ENCODE measurements at places on chromosomes 12 and 14.
A peak's percentile ranks its signal among the peaks of the same experiment; 100 is the strongest.

DNA sequence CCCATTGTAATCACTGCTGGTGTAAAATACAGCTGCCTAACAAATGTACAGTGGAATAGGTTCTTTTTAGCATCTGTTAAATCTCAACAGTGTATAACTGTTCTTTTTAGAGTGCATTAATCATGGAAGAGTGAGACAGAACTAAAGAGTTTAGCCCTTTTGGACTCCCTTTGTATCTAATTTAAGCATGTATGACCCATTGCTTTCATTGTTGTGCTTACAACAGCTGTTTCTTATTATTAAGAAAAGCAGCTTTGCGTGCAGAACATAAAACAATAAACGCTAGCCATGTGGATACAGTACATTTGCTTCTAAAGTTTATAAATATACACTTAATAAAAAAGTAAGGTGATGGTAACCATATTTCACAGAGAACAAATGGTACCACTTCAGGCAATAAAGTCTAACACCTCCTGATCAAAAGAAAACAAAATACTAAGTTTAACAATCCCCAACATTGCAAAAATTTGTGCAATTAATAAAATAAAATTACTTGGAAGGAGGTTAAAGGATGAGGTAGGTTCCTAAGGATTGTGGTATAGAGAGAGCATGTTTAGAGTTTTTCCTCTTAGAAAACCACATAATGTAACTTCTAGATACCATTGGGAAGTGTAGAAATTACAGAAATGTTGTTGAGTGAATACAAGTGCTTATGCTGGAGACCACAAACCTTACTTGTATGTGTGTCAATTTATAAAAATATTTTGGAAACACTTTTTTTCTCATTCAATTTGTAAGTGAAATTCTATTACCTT, 448.7 kb downstream of the SLC6A15 start:
- DNase-seq = no peak

DNA sequence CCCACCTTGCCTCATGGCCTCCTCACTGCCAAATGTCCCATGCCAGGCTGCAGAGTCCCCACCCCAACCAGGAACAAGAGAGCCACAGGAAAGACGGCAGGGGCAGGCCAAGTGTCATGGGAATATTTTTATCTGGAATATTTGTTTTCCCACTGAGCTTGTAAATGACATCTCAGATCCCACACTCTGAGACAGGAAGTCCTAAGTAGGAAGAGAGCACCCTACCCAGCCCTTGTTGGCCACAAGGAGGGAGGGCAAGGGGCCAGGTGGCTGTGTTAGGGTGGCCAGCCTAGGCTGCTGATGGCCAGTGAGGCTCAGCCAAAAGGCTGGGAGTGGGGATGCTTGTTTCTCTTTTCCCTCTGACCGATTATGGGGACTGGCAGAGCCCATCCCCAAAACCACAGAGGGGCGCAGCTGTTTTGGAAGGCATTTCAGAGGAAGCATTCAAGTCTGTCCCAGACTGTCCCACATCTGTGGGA, 7.7 kb upstream of the MEG3 start:
- DNase-seq = no peak

DNA sequence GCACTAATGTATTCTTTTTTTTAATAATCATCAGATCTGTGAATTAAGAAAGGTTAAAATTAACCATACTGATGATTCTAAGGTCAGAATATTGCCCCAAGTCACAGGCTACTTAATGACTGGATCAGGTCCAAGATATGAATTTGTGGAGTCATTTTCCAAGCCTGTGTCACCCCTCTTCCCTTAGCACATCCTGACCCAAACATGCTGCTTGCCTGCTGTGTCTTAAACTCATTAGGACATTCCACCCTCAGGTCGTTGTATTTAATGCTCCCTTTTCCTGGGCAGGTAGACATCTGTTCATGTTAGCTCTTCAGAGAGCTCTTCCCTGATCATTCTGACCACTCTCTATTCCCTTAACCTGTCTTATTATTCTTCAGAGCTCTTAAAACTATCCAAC, 463.5 kb upstream of the PDE3A start:
- DNase-seq = no peak

DNA sequence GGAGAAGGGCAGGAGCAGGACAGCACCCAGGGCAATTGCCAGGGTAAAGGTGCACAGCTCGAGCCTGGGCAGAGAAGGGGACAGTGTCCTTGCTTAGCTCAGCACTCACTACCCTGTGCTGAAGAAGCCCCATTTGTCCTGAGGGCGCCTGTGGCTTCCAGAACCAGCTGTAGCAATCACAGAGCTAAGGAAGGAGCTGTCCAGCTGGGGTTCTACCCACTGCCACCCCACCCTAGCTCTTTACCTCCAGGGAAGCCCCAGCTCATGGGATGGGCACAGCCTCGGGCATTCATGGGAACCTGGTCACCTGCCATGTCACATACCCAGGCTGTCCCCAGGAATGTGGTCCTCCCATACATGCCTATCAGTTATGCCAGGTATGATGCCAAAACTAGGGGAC, 5.8 kb downstream of the LMBR1L start:
- DNase-seq = no peak

DNA sequence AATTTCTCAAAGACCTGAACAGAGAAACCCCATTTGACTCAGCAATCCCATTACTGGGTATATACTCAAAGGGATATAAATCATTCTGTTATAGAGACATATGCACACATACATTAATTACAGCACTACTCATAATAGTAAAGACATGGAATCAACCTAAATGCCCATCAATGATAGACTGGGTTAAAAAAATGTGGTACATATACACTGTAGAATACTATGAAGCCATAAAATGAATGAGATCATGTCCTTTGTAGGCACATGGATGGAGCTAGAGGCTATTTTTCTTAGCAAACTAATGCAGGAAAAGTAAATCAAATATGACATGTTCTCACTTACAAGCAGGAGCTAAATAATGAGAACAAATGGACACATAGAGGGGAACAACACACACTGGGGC, 303.8 kb downstream of the BTG1 start:
- DNase-seq = no peak

DNA sequence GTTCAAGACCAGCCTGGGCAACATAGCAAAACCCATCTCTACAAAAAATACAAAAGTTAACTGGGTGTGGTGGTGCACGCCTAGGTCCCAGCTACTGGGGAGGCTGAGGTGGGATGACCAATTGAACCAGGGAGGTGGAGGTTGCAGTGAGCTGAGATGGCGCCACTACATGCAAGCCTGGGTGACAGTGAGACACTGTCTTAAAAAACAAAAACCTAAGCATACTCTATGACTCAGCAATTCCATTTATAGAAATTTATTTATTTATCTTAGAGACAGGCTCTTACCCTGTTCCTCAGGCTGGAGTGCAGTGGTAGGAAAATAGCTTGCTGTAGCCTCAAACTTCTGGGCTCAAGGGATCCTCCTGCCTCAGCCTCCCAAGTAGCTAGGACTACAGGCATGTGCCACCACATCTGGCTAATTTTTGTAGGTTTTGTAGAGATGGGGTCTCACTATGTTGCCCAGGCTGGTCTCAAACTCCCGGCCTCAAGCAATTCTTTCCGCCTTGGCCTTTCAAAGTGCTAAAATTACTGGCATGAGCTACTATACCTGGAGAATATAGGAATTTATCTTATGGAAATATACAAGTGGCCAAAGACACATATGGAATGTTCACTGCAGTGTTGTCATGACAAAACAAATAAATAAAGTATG, 43.3 kb downstream of the NCKAP5L start:
- no peak for DNase-seq

DNA sequence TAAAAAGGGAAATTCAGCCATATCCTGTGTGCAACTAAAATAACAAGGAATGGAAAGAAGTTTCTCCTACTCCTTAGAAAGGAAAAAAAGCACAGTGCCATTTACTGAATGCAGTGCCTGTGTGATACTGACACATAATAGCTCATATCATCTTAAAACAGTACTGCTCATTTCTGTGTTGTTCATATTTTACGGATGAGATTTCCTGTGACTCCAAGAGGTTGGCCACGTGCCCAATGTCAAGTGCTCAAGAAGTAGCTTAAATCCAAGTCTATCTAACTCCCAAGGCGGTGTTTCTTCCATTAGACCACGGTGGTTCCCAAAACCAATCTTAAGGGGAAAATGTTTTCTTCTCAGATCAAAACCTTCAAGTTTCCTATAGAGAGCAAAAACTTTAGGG, 20.0 kb downstream of the MAP3K9 start:
- no peak for DNase-seq

DNA sequence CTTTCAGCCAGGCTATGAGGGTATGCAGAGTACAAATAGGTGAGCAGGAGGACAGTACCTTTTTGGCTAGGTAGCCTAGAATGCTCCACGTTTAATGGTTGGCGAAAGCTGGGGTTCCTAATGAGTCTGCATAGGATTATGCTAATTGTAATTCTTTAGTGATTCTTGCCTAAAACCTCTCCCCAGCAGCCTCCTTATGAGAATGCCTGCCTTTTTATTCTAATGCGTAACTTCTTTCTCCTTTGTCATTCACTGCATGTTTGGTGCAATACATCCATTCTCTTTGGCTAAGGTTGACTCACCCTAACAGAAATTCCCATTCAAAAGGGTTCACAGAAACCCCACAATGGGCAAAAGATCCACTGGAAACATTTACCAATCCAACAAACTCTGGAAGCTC, 752.2 kb downstream of the FSCB start:
- no peak for DNase-seq

DNA sequence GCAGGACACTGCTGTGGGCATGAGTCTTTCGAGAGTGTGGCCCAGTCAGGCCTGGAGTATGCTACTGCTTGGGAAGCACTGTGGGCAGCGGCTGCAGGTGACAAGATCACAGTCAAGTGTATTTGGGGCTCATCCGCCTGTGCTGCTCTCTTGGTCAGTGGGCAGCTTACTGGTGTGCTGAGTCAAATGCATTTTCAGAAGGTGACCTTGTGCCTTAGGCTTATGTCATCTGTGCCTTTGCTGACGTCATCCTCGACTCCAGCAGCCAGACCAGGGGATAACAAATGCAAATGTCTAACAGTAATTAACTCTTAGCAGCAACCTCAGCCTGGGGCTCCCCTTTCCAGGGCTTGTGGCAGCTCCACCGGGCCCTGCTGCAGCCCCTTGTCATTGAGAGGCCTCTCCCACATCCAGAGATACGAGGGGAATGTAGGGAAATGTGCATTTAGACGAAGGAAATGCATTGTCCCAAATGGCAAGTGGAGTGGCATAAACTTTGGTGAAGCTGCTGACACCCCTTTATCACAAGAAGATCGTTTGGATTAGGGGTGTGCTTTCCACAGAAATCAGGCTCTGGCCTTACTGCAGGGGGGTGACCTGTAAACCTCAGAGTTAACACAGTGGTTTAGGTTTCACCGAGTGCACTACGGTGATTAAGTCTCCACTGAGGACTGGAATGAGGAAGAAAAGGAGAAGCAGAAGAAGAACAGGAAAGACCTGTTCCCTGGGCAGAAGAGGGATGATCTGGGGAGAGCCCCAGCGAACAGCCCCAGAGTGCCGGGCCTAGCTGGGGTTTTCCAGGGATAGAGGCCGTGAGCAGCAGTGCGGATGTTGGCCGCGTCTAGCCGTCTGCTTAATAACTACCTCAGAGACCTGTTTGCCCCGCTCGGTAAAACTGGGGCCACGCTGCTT, 39.7 kb downstream of the PSMA6 start:
- no peak for DNase-seq

DNA sequence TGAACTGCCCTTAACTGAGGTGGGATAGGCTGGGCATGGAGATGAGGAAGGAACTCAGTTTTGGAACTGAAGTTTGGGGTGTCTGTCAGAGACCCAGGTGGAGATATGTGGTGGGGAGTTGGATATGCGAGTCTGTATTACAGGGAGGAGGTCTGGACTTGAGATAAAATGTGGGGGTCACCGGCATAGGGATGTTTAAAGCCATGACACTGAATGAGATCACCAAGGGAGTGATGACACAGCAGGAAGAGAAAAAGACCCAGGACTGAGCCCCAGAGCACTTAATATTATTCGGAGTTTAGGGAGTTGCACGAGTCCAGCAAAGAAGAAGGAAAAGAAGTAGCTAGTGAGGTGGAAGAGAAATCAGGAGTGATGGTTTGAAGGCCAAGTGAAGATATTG, 4.0 kb upstream of the OASL start:
- DNase-seq = no peak

DNA sequence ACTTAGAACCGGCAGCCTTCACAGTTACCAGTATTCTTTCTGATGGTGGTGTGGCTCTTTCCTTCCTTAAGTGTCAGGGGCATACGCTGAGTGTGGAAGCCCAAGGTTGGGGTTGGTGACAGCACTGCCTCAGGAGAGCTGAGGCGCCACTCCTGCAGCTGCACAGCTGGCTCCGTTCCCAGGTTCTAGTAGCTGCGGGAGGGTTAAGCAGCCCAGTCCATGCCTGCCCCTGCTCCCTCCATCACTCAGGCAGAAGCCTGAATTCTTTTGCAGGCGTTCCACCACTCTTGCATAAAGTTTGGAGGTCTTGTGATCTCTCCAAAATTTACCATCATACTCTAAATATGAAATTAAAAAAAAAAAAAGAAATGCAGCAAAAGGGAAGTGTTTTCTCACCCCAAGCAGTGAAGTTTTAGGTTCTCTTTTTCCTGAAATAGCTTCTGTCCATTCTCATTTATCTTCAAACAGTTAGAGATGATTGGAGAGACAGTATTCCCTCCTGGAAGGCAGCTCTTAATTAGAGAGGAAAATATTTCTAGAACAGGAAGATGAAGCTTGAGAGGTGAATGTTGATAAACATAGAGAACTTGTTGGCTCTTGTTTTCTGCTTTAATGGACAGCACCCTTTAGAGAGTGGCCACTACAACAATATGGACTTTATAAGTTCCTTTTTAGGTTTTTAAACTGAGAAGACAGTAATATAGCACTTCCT, 136.1 kb downstream of the FGD4 start:
- DNase-seq = peak; percentile 37

DNA sequence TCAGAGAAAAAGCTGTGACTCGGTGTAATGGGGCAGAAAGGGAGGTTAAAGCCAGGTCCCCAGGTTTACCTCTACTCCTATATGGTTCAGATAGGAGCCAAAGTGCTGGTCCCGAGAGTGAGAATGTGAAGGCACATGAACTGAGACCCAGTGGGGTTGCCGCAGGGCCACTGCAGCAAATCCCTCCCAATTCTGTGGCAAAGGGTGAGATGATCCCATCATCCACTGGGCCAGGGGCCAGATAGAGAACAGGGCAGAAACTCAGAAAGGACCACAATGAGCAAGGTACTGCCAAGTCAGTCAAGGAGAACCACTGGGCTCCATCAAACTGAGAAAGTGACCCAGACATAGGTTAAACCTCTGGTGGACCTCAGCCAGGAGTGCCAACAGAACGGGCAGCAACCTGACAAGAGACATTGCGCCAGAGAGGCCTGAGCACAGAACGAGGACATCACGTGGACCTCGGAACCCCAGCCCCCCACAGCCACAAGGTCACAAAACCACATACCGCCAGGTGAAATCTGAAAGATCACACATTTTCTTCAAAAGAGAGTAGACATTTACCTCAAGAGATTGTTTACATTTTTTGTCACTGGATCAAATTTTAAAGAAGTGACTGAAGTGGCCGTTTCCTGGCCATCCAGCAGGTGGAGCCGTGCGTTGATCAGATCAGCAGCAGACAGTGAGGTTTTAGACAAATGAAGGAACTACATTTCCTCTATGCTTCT, 20.5 kb upstream of the ITPR2 start:
- DNase-seq = peak; percentile 79

DNA sequence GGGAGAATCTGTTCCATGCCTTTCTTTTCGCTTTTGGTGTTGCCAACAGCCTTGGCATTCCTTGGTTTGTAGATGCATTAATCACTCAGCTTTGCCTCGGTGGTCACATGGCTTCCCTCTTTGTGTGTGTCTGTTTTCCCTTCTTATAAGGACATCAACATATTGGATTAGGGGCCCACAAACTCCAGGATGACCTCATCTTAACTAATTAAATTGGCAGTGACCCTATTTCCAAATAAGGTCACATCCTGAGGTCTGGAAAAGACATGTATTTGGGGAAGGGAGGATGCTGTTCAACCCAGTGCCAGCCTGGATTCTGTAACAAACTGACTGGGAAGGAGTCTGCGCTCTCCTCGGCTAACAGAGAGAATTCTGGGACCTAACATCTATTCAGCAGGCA, 365.7 kb upstream of the FKBP4 start:
- no peak for DNase-seq

Measured in Jurkat, Clone E6-1 (cell line).